ENCODE measurements at places on chromosomes 4 and X.
A peak's percentile ranks its signal among the peaks of the same experiment; 100 is the strongest.

GRCh38 chr4:155072417-155072816, 136.0 kb upstream of the NPY2R start:
- DNase-seq = no peak

- DNase-seq = no peak
These were observed 81.1 kb downstream of the FAAH2 start for GRCh38 chrX:57367649-57368048.

- no peak for DNase-seq
These were observed 236.1 kb upstream of the LDB2 start for GRCh38 chr4:17134565-17134964.

GRCh38 chrX:43817444-43817843, 64.8 kb downstream of the MAOB start:
- DNase-seq = no peak

DNA sequence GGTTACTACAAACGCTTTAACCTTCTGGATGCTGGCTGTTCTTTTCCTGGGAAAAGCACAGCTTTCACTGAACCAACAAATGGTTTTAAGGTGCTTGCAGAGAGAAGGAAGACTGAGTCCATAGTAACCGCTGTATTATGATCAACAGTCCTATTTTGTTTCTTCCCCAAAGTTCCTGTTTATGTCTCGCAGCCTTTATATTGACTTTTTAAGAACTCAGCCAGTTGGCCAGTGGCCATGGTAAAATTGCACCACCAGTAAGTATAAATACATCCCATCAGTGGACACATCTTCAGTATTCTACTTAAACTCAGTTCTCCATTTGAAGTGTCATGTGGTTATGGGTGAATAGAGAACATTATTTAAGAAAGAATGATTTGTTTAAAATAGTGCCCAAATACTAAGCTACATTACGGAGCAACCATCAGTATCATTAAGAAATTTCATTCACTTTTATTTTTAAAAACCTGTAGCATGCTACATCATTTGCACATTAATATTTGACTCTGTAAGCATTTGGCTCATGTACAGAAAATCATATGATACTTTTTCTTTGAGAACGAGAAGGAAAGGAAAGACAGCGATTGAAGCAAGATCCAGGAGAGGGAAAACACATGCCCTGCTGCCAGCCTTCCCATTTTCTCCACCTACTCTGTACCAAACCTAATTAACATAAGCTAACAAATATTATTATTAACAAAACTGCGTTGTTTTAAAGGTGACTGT, 287.0 kb downstream of the ARHGAP24 start:
- no peak for DNase-seq

DNA sequence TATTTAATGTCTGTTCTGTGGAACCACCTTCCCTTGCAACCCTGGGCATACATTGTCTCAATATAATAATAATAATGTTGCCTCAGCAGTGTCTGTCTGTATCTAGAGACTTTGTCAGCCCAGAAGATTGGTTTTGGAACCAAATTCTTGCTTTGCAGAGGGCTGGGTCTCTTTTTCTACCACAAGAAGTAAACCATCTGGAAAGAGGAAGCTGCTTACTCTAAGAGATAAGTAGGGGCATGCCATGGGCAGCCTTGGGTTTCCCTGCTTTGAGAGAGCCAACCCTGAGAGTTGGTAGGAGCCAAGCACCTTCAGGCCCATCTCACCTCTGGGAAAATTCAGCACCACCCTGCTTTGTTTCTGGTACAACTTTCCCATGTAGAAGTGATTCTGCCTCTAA, 27.0 kb downstream of the TMEM31 start:
- no peak for DNase-seq

- no peak for DNase-seq
These were observed 21.6 kb downstream of the GAK start for GRCh38 chr4:910366-911091.

- DNase-seq = peak; percentile 94
These were observed 333.4 kb upstream of the AADAT start for GRCh38 chr4:170423137-170423536.

- DNase-seq = no peak
These were observed 258.9 kb downstream of the TENM3 start for GRCh38 chr4:182502064-182502463.

DNA sequence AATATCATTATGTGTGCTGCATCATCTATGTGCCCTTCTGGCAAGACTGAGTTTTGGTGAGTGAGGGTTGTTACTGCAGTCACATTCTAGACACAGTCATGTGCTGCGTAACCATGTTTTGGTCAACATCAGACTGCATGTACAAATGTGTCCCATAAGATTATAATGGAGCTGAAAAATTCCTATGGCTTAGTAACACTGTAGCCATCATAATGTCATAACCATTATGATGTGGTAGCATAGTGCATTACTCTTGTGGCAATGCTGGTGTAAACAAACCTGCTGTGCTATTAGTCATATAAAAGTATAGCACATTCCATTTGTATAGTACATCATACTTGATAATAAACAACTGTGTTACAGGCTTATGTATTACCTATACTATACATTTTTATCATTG, 198.1 kb upstream of the NUDT6 start:
- DNase-seq = peak; percentile 32

DNA sequence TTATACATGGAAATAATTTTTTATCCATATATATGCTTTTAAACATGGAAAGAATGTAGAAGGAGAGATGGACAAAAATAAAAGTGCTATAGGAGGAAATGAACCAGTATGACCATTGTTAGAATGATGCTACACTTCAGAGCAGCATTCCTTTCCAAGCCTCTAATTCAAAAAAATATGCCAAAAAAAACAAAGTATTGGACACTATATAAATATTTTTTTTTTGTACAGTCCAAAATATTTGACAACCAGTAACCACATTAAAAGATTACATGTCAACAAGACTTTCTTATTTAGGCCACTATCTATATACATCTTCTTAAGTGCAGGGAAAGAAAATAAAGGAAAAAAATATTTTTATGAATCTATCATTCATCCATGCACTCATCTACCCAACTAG, 198.6 kb downstream of the LRBA start:
- no peak for DNase-seq

- peak; percentile 83 for DNase-seq
These were observed 105.1 kb upstream of the LIMCH1 start for GRCh38 chr4:41432881-41433280.

DNA sequence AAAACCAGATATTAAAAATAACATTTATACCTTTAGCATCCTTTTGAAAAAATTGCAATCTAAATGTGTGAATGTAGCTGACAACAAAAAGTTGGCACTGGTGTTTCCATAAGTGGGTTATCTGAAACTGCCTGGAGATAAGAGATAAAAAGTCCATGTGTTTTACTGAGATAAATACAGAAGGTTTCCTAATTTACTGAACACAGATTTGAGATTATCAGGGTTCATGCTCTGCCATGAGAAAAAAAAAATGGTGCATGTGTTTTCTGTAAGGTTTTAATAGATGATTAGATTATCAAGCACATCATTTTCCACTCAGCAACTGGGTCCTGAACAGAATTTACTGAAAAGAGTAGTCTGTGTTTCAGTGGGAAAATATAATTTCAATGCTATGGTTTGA, 326.2 kb upstream of the SLIT2 start:
- no peak for DNase-seq

- DNase-seq = no peak
These were observed 78.3 kb downstream of the CT47B1 start for GRCh38 chrX:120797188-120797851.

DNA sequence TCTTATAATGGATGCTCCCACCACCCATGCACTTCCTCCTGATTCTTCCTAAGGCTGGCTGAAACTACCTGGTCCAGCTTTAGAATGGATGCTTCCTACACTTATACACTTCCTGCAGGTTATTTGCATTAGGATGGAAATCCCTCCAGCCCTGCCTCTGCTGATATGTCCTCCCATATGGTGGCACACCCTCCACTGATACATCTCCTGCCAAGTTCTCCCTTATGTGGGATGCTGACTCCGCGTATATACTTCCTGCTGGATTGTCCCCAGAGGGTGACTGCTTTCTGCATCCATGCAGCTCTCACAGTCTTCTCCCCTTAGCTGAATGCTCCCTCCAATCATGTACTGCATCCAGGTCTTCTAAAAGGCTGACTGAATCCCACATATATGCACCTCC, 254.6 kb upstream of the FAM47C start:
- no peak for DNase-seq

GRCh38 chr4:22427675-22428074, 88.2 kb downstream of the ADGRA3 start:
- DNase-seq = no peak

- no peak for DNase-seq
These were observed 68.9 kb upstream of the MND1 start for GRCh38 chr4:153275380-153276276.

DNA sequence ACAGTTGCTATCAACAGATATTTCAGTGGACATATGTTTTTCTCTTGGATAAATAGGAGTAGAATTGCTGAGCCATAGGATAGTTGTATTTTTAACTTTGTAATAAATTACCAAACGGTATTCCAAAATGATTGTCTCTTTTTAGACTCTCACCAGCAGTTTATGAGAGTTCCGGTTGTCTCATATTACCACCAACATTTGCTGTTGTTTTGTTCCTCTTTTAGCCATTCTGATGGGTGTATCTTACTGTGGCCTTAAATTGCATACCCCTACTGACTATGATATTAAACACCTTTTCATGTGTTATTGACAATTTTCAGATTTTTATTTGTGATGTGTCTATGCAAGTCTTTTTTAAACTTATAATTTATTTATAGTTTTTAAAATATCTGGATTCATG, 39.7 kb downstream of the SNX25 start:
- DNase-seq = no peak

- DNase-seq = no peak
These were observed 21.6 kb downstream of the C4orf50 start for GRCh38 chr4:5996641-5997040.

DNA sequence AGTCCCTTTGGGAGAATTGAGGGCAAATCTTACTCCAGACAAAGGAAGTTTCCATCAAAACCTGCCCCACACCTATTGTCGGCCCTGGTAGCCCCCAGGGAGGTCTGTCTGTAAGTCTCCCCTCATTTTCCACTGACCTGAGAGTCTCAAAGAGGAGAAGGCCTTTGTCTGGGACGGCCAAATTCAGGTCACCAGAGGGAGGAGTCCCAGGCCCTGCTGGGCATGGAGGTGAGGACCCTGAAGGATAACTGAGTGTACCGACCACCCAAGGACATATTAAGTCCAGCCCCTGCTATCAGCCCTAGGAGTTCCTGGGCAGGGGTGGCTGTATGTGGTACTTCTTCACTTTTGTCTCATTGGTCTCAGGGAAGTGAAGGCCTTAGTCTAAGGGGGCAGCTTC, 229.9 kb downstream of the FGF13 start:
- DNase-seq = no peak

DNA sequence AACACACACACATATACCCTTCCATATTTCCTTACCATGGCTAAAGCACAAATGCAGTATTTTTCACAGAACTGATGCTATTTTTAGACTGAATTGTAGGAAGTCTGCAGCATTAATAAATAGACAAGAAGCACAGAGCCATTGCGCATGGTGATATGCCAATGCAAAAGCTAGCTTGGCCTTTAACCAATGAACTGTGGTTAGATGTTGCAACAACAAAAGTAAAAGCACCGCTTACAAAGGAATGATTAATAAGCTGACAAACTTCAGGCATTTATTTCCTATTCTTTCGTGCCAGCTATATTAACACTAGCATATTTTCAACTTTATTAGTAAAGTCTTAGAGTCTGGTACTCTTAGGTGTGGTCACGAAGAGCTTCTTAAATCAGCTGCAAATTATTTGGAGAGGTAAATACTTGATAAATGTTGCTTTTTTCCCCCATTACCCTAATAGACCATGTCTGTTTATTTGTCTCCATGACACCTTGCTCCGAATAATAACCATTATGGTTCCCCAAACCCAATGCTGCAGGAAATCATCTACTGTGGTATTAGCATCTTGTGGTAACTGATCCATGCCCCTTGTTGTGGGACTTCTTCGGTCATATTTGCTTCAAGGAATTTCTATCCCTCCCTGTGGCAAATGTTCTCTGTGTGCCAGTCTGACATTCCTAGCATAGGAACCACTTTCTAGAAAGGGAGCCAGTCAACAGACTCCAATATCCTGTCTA, 306.1 kb upstream of the TAPT1 start:
- DNase-seq = peak; percentile 83

- no peak for DNase-seq
These were observed 70.9 kb upstream of the ENPP6 start for GRCh38 chr4:184288451-184289178.

DNA sequence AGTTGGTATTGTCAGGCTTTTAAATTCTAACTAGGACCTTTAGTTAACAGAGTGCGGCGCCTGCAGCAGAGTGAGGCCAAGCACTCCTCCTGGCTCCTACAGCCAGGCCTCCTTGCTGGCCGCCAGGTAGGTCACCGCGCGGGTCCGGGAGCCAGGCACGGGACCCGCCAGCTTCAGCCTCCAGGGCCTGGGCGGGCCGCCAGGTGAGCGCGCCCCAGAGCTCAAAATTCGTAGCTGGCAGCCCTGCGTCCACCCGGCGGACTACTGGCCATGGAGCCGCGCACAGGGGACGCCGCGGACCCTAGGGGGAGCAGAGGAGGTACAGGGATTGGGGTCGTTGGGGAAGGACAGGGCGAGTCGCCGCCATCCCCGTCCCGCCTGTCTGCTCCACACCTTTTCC, at the start of gene MAGIX:
Gene MAGIX (plus strand): TSS at position 139 of the 400 bp plus-strand sequence. CDS start 132 bp downstream, at position 271.
- DNase-seq = no peak
